Mesendoderm (in vitro differentiated cells): ENCODE measurements at places on chromosomes 12 and 14.

DNA sequence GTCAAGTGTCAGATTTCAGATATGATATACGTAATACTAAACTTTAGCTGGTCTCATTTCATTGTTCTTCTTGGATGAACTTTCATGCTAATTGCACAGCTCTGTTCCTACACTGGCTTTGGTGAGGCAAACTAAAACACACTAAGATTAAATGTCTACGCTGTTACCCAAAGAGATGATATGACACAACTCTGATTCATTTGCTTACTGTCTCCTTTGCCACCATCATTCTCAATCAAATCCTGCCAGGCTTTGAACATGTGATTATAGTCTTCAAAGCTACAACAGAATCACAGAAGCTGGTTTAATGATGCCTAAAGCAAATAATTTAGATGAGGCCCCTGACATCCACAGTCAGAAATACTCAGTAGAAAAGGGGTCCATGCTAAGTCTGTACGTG lies 37.7 kb downstream of the MDGA2 start:
- DNase-seq = no peak

DNA sequence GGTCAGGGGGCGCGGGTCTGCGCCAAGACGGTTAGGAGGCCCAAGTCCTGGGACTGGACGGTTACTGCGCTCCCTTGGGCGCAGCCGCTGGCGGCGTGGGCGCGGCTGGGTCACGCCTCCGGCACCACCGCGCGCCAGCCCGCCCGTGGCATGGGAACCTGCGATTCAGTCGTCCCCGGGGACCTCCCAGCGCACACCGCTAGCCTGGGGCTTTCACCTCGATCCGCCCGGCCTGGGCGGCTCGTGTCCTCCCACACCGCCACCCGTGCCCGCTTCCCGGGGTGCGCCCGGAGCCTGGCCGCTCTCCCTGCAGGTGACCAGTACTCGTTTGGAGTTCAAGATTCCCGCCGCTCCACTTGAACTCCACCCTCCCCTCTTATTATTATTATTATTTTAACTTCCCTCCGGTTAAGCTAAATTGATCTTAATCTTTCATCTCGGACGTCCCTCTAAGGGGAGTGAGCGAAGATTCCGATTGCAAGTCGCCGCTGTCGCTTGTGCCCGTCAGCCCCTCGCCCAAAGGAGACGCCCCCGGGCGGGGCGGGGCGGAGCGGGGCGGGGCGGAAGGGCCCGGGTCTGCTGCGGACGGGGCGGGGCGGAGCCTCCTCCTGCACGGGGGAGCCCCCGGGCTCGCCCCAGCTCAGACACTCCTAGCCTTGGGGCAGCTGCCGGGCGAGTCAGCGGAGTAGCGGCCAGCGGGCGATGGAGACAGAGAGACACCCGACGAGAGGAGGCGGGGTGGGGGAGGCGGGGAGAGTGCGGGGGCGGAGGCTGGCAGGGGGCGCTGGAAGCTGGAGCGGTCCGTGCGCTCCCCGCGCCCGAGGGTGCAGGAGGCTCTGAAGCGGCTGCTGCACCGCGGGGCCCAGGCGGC lies at the start of gene KCNMB4:
TSS of gene KCNMB4 (plus strand) at position 643 of the 871 bp plus-strand sequence. CDS start 445 bp downstream, outside the sequence.
- DNase-seq = peak; percentile 95

- peak; percentile 21 for DNase-seq
These were observed 136.3 kb downstream of the HELB start for GRCh38 chr12:66438601-66439000.

DNA sequence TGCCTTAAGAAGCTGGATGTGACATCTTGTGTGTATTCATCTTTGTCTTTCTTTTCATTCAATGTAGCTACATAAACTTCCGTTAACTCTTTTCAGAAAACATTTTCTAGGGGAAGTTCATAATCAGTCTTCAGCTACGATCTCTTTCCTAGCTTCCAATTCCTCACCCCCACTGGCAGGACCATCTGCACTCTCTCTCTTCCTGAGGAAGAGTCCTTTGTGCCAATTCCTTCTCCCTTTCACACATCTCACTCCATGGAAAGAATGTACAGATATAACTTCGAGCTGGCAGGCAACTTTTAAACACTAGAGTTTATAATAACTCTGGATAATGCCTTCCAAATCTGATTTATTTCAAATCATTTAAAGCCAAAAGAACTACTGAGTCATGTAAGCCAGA lies 495.7 kb downstream of the GALC start:
- DNase-seq = no peak

- peak; percentile 58 for DNase-seq
These were observed 640 bp downstream of the ARMH4 start for GRCh38 chr14:58151133-58152013.

GRCh38 chr14:60691383-60692113 lies 32.6 kb downstream of the SIX4 start:
- no peak for DNase-seq

DNA sequence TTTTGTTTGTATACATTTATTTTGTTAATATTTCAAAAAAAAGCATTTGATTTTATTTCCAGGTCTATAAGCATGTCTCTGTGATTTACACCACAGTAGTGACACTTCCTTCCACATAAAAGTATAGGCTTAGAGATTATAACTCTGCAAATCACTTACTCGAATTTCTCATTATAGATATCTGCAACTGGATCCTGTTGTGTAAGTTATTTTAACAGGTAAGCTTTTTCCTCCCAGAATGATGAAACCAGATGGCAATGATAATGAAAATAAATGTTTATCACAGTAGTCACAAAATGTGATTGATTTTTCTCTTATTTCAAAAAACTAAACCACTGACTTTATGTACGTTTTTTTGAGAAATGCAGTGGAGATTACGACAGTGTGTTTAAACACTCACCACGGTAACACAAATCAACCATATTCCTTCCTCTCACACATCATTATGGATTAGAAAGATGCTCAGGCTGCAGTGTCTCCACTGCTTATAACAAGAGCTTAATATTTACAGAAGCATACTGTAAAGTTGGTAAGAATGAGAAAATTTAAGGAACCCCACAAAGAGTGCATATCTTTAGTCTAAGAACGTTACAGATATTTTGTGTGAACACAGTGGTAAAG lies 194.6 kb downstream of the ATXN7L3B start:
- DNase-seq = no peak

- DNase-seq = no peak
These were observed 115.7 kb downstream of the DIO2 start for GRCh38 chr14:80095623-80096022.

GRCh38 chr14:94717808-94718207 lies 52.1 kb downstream of the GSC start:
- no peak for DNase-seq

GRCh38 chr14:61662437-61663311 lies 32.6 kb upstream of the HIF1A start:
- DNase-seq = peak; percentile 68

GRCh38 chr12:99392091-99392850 lies 255.3 kb upstream of the GARIN6 start:
- DNase-seq = no peak

DNA sequence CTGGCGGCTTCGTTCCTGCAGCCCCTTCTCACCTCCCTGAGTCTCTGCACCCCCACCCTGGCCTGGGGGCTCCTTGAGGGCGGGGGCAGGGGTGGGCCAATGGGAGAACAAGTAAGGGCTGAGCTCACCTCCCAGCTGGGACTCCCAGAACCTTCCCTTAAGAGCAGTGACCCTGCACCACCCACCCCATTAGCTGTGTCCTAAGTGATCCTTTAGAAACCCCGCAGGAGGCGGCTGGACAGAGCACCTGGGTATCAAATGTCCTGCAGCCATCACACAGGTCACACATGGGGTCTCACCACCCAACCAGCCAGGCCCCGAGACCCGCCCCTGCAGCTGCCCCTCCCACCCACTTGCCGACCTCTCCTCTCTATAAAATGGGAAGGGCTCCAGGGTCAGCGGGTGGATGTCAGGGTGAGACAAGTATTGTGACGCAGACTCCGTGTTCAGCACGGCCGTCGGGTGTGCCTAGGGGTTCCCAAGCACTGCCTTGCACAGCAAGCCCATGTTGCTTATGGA lies 151.2 kb upstream of the C14orf180 start:
- no peak for DNase-seq

GRCh38 chr14:42921901-42922300 lies 1315.2 kb downstream of the LRFN5 start:
- no peak for DNase-seq

DNA sequence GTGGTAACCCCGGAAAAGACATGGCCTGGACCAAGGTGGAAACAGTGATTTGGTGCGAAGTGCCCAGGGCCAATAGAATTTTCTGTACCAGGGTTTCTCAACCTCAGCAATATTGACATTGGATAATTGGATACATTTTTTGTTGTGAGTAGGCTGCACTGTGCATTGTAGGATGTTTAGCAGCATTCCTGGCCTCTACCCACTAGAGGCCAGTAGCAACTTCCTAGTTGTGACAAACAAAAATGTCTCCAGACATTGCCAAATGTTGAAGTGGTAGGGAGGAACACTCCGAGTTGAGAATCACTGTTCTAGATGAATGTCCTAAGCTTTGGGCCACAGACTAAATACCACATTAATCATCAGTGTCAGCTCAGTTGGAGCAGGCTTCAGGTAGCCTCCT lies 6.2 kb upstream of the CGRRF1 start:
- DNase-seq = peak; percentile 58

DNA sequence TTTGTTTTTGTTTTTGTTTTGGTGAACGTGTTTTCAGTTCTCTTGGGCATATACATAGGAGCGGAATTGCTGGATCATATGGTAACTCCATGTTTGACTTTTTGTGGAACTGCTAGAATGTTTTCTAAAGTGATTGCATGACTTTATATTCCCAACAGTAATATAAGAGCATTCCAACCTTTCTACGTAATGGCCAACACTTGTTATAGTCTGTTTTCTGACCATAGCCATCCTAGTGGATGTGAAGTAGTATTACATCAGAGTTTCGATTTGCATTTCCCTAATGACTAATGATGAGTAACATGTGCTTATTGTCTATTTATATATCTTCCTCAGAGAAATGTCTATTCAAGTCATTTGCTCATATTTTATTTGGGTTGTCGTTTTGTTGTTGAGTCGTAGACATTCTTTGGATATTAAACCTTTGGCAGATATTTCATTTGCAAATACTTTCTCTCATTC lies 268.7 kb downstream of the AEBP2 start:
- DNase-seq = no peak

DNA sequence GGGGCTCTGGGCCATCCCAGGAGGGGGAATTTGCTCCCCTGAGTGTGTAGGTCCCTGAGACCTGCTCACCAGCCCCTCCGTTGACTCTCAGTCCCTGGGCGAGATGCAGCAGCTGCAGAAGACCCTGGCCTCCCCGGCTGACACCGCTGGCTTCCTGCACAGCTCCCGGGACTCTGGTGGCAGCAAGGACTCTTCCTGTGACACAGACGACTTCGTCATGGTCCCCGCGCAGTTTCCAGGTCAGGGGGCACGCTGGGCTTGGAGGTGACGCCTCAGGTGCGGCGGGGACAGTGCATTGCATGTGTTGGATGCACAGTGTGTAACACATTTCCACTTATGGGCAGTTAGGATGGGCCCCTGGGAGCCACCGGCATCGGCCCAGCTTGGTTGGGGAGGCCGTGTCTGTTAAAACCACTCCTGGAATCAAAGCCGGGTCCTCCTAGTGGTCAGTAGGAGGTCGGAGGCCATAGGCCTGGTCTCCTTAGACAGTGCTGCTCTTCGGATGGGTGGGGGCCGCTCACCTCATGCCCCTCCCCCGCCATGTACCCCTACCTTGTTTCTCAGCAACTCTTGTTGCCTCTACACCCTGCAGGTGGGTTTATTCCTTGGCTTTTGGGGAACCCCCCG lies 17.1 kb upstream of the PUS1 start:
- DNase-seq = no peak

DNA sequence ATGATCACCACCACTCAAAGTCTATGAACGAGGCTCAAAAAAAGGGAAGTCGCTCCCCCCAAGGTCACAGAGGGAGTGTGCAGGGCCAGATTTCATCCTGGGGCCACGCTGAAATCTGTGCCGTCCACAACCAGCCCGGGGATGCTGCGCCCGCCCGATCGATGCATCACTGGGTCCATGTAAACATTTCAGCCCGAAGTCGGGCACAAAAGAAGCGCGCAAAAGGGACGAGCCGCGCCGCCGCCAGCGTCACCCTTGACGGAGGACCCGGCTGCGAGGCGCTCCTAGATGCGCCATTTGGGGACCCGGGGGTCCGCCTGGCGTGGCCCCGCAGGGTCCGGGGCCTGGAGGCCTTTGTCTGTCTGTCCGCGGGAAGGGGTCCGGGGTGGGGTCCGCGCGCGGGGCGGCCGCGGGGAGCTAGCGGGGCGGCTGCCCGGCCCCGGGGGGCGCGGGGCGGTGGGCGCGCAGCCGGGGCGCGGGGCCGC lies 503 bp downstream of the FBXO21 start:
- peak; percentile 51 for DNase-seq

- no peak for DNase-seq
These were observed 703 bp downstream of the TMED10 start for GRCh38 chr14:75175677-75176141.

DNA sequence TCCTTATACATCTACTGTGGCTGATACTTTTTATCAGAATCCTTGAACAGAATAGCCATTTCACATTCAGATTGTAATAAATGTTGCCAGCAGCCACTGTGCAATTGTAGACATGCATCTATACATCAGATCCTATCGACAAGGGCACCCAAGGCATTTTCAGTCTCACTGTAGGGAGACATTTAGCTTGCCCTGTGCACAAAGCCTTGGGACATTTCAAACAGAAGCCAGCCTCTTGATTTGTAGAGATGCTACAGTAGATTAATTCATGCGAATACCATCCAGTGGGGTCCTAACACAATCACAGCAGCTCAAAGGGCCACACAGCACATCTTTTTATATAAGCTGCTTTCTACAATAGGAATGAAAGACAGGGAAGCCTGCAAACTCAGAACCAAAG lies 81.4 kb downstream of the SLC8A3 start:
- no peak for DNase-seq

DNA sequence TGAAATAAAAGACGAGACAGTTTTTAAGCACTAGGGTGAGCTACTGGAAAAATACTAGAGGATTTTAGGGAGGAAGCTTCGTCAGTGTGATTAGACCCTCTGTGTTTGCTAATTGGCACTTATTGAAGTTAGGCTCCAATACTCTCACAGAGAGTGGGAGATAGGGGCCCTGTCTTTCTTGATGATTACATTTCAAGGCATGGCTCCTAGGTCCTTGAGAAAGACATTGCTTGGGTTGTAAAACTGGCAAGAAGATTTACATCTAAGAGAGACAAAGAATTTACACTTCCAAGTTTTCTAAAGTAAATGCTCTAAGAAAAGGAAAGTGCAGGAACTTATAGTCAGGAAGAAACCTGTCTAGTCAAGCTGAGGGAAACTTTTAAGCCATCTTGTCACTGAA lies 183.2 kb downstream of the C12orf50 start:
- DNase-seq = peak; percentile 61

DNA sequence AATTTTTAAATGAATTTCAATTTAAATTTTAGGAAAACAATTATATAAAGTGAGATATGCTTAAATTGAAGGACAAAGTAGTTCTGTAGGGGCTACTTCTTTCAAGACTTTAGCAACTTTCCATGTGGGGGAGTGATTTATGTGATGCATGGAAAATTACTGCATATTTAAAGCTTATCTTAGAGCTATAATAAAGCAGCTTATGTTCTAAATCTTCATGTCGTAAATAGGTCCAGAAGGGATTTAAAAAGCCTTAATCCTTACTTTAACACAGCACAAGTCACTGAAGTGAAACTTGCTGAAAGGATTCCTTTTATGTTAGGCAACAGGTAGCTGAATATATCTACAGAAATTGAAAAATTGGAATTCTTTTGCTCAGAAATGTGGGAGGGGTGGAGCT lies 340.4 kb downstream of the NAV3 start:
- DNase-seq = no peak
